ENCODE measurements at places on chromosomes 6 and 20. TPM values are rescaled to one million over a fixed set of nuclear protein-coding genes. Genes with fewer than 3 reads are reported as not detected.

HLA-DOB gene
- total RNA-seq: 0.23 TPM

GSTA3 gene
- not detected for total RNA-seq

CDH26 gene
- total RNA-seq: 0.54 TPM

MUC21 gene
- not detected for total RNA-seq
